Putamen (tissue), 1 donor: ENCODE measurements at places on chromosomes 11 and 22.

GRCh38 chr11:12388173-12388572 lies 10.8 kb downstream of the PARVA start:
- no peak for DNase-seq

DNA sequence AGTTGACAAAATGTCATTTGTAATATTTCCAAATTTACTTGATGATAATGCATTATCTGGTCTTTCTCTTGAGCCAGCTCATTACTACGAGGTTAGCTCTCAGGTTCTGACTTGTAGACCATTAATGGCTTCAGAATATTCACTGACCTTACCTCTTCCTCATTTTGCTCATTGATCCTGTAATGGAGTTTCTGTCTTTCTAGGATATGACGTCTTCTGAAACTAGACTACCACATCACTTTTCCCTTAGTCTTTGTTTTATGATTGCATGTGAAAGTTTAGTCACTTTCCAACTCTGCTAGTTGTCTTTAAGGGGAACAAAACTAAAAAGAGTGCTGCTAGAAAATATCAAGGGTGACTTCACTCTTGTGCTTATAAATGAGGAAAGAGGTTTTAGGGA lies 697.6 kb downstream of the JRKL start:
- no peak for DNase-seq

GRCh38 chr11:34819740-34820482 lies 96.3 kb downstream of the APIP start:
- no peak for DNase-seq

GRCh38 chr11:2728663-2729332 lies 29.0 kb upstream of the KCNQ1OT1 start:
- peak; percentile 92 for DNase-seq

- DNase-seq, result no peak
These were observed 12.2 kb downstream of the CBL start for GRCh38 chr11:119218141-119218878.

DNA sequence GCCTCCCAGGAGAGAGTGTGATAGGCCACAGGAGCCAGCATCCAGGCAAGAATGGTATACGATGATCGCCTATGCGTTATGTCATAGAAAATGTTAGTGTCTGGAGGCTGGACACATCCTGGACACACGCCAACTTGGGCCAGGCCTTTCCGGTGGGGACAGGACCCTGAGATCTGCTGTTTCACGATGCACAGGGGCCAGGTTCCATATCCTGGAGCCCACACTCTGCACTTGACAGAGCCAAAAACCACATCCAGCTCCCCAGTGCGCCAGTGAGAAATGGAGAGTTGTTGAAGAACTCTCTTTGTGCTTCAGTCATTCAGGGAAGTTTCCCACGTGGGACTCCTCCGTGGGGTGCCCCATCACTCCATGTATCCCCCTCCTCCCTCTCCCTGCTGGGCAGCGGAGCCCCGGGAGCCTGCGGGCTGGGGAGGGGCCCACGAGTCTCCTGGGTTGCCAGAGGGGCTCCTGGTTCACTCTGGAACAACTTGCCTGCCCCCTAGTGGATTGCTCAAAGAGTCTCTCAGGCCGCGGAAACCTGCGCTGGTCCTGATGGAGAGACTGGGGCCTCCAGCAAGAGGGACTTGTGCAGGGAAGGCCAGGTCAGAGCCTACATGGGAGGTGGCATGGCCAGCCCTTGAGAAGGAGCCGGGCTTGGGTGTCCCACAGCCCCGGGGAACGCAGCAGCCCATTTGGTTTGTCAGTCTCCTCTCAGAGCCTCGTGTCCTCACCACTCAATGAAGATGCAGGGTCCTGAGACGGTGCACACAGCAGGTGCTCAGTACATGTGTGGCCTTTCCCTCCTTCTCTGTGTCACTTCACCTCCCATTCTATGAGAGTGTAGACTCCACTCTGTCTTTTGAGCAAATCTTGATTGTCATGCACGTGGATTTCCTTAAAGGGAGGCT lies 10.2 kb upstream of the LRRC32 start:
- peak; percentile 23 for DNase-seq

GRCh38 chr11:121933694-121934093 lies 182.3 kb downstream of the BLID start:
- DNase-seq, result no peak

- no peak for DNase-seq
These were observed 27.6 kb downstream of the RIBC2 start for GRCh38 chr22:45441138-45441537.

GRCh38 chr11:33965032-33965431 lies 73.2 kb upstream of the LMO2 start:
- DNase-seq, result no peak

- no peak for DNase-seq
These were observed 76.0 kb upstream of the GRK3 start for GRCh38 chr22:25488244-25489020.

DNA sequence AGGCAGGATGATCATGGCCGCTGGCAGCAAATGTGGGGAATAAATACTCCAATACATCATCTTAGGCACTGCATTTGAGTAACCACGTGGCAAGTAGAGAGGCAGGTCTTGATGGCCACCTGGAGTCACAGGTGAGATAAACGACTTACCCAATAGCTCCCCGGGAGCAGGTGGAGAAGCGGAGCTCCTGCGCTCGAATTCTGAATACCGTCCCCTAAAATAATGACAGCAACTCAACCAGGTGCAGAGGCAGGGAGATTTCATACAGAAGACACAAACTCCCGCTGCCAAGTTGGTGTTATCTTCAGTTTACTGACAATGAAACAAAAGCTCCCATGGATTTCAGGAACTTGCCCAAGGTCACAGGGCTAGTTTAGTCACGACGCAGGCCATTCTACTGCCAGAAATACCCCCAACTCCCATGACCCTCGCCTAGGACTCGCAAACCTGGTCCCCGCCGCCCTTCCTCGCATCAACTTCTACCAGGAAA lies 437 bp downstream of the SLC43A3 start:
- no peak for DNase-seq

DNA sequence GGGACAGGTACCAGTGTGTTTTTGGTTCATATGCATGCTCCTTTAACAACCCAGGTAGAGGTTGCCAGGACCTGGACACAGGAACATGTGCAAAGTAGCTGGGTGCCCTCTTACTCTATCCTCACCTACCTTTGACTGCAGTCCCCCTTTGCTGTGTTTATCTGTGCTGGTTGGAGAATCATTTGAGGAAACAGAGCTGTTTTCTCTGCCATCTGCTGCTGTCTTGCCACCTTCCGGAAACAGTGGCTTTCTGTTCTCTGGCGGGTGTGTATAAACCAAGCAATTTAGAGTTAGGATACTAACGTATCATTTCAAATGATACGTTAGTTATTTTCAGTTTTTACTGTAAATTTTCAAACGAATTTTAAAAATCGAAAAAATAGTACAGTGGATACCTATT lies 171.9 kb upstream of the TTC12 start:
- no peak for DNase-seq

DNA sequence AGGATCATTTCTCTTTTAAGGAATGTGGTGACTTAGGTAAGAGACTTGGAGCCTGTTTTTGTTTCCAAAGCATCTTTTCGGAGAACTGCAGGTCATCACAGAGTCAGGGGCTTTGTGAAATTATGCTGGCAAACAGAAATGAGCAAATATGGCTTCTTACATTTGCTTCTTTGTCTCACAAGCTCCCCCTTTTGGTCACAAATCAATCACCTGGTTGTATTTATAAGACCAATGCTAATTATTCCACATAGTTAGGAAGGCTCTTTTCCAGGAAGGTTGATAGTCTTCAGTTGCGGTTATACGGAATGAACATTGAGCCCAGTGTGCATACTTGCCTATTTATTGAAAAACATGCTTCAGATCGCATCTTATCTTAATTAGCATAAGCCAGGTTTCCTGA lies 34.6 kb upstream of the CEP126 start:
- no peak for DNase-seq
